ENCODE measurements at places on chromosomes 16 and 17.

DNA sequence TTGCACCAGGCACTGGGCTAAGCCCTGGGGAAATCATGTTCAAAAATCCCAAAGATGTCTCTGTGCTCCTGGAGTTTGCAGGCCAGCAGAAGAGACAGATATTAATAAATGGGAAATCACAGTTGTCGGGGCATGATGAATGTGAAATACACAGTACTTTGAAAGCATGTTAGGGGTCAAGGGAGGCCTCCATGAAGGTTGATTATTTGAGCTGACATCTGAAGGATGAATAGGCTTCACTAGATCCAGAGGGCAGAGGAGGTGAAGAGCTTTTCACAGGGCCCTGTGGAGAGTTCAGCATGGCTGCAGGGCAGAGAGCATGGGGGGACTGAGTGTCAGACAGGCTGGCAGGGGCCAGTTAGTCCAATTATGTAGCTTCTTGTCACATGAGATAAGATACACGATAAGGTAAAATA is 2.6 kb downstream of the ANKRD40CL start:
- no peak for DNase-seq

GRCh38 chr17:1029922-1030644 is 33.2 kb downstream of the TIMM22 start:
- DNase-seq = no peak

DNA sequence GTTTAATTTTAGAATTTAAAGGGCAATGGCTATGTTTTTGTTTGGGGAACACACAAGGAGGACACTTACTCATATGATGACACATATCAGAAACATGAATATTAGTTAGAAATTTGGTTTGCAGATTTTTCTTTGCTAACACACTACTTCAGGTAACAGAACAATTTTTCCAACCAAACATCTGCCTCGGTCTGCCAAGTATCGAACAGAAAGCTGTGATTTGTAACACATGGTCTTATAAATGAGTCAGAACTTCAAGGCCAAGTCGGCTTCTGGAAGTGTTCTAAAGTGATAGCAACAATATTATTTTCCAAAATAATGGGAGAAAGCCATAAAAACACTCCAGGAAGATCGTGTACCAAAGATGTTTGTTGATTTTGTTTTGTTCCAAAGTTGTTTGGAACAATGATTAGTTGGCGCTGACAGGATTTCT is 75.9 kb upstream of the PMFBP1 start:
- no peak for DNase-seq

DNA sequence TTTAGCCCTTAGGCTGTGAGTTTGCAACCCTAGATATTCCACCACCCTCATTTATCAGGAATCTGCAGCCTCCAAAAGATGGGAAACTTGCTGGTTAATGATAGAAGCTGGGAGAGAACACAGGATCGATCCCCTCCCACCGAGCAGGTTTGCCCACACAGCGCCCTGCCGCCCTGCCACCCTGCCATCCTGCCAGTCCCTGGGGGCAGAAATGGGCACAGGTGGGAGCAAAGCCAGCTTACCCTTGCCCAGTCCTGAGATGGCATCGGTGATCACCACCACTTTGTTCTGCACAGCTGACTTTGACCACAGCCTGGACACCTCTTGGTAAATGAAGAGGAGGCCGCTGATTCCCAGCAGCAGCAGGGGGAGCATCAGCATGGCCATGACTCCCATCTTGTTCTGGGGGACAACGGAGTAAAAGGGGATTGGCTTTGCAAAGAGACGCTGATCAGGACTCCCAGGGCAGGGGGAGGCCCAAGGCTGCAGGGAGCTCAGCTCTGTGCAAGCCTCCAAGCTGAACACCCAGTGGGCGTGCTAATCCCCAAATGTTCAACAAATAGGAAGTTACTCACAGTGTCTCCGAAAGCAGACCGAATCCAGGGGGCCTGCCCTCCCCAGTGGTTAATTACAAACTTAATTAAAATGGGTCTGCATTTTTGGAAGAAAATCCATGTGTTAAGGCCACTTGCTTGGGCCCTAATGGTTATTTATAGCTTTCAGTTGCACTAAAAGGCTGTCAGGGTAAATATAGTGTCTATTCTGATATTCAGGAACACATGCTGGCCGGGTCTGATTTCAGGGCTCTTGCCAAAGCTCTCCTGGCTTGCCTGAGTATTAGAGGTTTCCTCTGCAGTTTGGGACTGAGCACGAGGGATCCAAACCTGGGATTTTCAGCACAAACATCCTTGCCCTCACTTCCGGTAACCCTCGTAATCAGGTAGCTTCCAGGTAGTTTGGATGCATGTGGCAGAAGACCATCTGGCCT is at the start of gene DHRS7C:
Gene DHRS7C, minus strand, starts transcription at position 704 of the 988 bp plus-strand sequence. Its CDS starts 308 bp downstream, at position 396.
- no peak for DNase-seq

DNA sequence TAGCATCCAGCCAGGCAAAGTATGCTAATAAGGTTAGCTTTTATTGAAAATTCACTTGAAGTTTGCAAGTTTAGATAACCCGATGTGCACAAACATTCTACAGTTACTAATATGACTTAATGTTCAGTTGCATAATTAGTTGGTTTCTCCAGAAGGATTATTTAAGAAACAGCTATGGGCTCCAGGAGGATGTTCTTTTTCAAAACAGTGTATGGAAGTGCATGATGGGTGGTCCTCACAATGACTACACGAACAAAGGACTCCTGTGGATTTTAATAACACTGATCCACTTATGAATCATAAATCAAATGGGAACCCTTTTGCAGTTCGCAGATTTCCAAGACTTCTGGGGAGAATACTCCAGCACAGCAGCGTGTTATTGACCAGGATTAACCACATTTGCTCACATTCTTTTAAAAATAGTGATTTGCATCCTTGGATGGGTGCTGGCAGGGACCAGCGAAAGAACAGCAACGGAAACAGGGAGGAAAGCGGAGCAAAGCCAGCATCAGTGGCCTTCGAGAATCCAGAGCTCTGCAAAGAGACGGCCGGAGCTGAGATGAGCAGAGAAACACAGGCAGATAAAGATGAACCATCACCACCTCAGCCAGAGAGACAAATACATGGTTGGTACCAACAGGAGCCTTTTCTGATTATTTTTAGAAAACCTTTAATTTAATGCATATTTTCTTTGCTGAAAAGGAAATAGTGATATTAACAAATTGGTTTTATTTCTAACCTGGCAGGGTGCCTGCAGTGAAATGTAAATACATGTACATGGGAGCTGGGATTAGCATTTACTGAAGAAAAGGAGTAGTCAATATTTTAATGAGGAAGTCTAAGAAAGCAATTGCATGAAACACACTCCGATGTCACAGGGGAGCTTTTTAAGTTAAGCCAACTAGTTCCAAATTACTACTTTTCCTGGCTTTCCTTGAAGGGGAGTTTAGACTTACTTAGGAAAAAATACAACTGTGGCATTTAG is 623.2 kb upstream of the ZFHX3 start:
- no peak for DNase-seq

DNA sequence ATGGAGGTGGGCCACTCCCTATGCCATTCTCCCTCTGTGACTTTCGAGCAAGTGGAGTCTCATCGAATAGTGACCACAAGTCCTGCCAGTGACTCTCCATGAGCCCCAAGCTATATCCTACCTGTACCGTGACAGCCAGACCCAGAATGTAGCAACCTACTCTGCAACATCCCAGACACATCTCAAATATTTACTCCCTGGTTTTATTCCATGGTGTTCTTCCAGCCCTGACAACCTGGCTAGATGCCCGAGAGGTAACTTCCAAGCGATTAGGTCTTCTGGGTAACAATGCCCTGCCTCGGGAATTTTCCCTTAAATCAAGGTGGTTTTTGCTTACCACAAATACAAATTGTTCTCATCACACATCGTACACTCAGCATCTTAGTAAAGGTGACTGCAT is 211.7 kb downstream of the ZFHX3 start:
- DNase-seq = no peak

DNA sequence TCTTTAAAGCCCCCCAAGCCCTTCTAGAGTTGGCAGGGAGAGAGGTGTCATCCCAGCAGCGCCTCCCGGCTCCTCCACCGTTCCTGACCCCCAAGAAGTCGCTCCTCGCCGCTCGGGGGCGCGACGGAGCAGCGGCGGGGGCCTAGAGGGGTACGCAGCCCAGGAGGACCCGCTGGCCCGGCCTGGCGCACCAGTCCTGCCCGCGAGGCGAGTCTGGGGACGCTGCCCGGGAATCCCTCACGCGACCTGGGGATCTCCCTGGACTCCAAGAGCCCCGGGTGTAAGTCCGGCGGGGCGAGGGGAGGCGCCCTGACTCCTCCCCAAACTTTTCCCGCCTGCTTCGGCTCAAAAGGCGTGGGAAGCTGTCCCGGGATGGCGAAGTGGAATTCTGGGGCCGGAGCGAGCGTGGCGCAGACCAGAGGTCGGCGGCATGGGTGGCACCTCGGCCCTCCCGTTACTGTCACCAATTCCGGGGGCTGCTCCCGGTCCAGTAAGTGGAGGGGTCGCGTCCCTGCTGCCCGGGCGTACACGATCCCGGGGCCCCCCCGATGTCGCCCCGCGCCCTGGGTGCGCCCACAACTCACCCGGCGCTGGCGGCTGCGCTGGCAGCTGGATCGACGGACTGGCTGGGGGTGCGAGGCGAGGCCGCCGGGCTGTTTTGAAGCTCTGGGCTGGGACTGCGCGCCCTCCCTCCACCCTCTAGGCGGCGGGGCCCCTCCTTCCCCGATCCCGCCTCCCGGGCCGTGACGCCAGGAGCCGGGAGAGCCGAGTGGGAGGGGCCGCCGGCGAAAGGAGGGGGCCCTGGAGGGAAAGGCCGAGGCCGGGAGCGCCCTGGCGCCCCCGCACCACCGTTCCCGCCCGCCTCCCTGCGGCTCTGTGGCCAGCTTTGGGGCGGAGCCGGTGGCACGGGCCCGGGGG is at the start of gene EMP2:
Gene EMP2, minus strand, starts transcription at position 634 of the 918 bp plus-strand sequence. CDS start 32,981 bp downstream, outside the sequence.
- DNase-seq = no peak

GRCh38 chr17:78532922-78533640 is 44.1 kb downstream of the DNAH17 start:
- DNase-seq = no peak

GRCh38 chr16:59758848-59759247 is 1024.7 kb upstream of the GOT2 start:
- no peak for DNase-seq

GRCh38 chr17:29838961-29839360 is 91.1 kb downstream of the SSH2 start:
- no peak for DNase-seq

DNA sequence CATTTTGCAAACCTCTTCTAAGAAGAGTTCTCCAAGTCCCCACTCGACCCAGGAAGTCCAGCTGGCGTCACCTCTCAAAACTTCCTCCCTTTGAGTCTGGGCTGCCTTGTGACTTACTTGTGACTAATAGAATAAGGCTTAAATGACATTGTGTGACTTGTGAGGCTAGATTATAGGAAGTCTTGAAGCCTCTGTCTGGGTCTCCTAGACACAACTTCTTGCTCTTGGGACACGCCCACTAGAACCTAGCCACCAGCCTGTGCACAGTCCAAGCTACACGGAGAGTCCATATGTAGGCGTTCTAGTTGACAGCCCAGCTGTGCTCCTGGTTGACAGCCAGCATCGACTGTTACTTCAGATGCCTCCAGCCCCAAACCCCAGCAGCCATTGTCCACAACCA is 66.7 kb upstream of the TANC2 start:
- DNase-seq = no peak

GRCh38 chr16:22007159-22007508 is 777 bp upstream of the MOSMO start:
- no peak for DNase-seq

DNA sequence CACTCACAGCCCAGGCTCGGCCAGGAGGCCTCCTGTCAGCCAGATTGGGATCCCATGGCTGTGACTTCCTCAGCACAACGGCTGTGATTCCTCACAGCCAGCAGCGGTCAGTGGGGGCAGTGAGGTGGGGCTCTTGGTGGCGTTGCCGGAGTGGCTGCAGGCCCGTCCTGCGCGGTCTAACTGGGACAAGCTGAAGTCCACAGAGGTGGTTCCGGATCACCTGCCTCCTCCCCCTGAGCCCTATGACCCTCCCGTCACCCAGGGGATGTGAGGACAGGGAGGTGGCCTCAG is 34.4 kb upstream of the MLKL start:
- DNase-seq = no peak

- DNase-seq = no peak
Measured at GRCh38 chr16:81765969-81766368, 13.1 kb upstream of the PLCG2 start.

GRCh38 chr17:41434005-41434404 is 6.8 kb downstream of the KRT38 start:
- DNase-seq = no peak

GRCh38 chr16:27549464-27549745 is 308 bp downstream of the GTF3C1 start:
- DNase-seq = no peak

GRCh38 chr16:80947708-80948625 is 58.7 kb downstream of the CMC2 start:
- DNase-seq = no peak

- DNase-seq = no peak
Measured at GRCh38 chr17:61574542-61575351, 16.3 kb downstream of the NACA2 start.

- no peak for DNase-seq
Measured at GRCh38 chr16:68263559-68264127, 683 bp upstream of the SLC7A6 start.

GRCh38 chr17:60256174-60256573 is 106.4 kb downstream of the CA4 start:
- no peak for DNase-seq

DNA sequence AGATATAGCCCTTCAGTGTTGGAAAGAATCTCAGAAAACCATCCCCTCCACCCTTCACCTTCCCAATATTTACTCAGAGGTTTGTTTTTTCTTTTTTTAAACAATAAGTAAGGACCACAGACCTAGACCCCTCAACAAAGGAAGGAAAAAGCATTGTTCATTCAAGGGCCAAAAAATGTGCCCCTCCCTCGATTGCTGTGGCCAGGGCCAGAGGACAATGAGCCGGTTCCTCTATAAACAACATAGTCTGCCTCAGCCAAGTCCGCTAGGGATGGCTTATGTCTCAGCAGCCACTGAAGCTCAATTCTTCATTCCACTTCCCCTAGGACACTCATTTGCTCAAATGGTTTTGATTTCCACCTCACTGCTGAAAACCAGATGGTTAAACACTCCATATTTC is 24.0 kb downstream of the TRIM16 start:
- no peak for DNase-seq

DNA sequence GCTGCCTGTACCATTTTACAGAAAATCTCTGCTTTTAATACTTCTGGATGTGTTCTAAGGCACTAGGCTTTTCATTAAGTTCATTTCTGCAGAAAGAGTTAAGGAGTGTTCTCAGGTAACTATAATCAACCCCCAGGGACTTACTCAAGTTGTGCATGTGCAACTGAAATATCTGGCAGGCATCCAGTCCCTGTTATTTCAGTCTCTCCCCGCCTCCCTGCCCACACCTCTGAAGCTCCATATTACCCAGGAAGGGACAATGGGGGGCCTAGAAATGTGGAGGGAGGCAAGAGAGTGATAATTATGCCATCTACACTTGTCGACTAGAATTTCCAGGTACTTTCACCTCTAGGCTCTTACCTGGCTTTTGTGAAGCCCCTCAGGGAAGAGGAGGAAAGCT is 432.2 kb downstream of the MAF start:
- no peak for DNase-seq

GRCh38 chr16:74226338-74226954 is 70.2 kb upstream of the PSMD7 start:
- no peak for DNase-seq

GRCh38 chr16:61897657-61898056 is 138.6 kb downstream of the CDH8 start:
- DNase-seq = no peak

GRCh38 chr16:49809062-49809461 is 46.9 kb downstream of the ZNF423 start:
- DNase-seq = no peak
